ENCODE measurements at places on chromosomes 12 and 14. TPM values are rescaled to one million over a fixed set of nuclear protein-coding genes. Genes with fewer than 3 reads are reported as not detected.

The PMEL gene
- not detected for total RNA-seq

The CCDC177 gene
- 0.05 TPM for total RNA-seq

The SLC5A8 gene
- not detected for total RNA-seq

The SYT1 gene
- total RNA-seq, result not detected

The STYK1 gene
- total RNA-seq, result not detected

The CCDC184 gene
- total RNA-seq, result 0.38 TPM

- DNase-seq, result no peak
Observed at GRCh38 chr14:58963873-58964597, 224.4 kb upstream of the DAAM1 start.

GRCh38 chr14:105021656-105022275, 883 bp upstream of the CDCA4 start:
- peak; percentile 81 for DNase-seq

DNA sequence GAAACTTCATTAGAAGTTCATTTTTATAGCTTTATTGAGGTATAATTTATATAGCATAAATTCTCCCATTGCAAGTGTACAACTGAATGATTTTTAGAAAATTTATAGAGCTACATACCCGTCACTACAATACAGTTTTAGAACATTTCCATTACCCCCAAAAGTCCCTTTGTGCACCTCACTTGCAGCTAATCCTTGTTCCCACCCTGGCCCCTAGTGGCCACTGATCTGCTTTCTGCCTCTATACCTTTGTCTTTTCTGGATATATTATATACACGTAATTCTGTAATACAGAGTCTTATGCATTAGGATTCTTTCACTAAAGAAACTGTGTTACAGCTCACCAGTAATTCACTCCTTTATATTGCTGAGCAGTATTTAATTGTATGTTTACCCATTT, 145.1 kb upstream of the DIO2 start:
- no peak for DNase-seq

- no peak for DNase-seq
Observed at GRCh38 chr12:78531831-78532458, 332.6 kb upstream of the SYT1 start.

GRCh38 chr12:6340032-6340638, 1.7 kb downstream of the TNFRSF1A start:
- DNase-seq, result peak; percentile 71

DNA sequence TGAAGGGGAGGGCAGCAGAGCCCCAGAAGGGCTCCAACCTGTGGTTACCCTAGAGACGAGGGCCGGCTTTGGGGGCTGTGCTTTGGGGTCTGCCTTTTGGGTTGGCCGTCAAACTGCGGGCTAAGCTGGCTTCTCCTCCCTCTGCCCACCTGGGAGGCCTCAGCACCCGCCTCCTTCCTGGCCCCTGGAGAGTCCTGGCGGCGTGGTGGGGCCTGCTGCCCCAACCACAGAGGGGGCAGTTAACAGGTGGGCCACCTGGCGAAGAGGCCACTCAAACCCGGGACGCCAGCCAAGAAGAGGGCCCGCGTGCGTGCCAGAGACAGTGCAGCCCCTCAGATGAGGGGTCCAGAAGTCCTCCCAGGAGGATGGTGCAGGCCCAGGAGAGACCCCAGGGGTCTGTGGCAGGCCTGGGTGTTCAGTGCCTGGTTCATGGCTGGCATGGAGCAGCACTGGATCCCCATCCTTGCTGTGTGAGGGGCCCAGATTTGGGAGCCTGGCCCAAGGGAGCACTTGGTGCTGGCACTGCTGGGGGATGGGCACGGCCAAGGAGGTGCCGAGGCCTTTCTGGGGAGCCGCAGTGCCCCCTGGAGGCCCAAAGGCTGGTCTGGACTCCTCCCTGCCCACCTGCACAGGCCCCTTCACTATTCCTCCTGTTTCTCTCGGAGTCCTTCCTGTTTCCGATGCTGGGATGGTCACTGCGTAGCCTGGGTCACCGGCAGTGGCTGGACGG, 48.8 kb downstream of the LRCOL1 start:
- peak; percentile 66 for DNase-seq

DNA sequence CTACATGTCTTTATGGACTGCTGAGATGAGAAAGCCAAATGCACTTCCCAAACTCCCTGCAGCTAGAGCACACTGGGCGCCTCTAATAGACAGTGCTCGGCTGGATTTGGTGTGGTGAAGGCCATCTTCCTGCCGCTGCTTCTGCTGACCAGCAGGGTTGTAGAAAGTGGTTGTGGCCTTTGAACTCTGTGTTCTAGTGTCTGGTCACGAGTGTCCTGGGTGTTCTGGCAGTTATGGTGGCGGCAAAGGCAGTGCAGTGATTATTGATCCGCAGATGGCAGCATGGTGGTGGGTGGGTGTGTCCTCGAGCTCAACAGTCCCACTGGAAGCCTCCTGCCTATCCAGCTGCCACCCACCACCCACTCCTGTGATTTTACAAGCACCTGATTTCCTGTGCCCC, 43.4 kb downstream of the SMIM41 start:
- no peak for DNase-seq

The JPH4 gene
- total RNA-seq, result not detected

The FSCB gene
- total RNA-seq, result not detected

GRCh38 chr12:68919581-68920239, 13.3 kb downstream of the CPM start:
- DNase-seq, result no peak

GRCh38 chr14:61444215-61444768, 122.9 kb downstream of the PRKCH start:
- DNase-seq, result peak; percentile 91

The ING4 gene
- total RNA-seq, result 15.8 TPM

GRCh38 chr12:117125767-117126166, 26.6 kb upstream of the TESC start:
- DNase-seq, result no peak

DNA sequence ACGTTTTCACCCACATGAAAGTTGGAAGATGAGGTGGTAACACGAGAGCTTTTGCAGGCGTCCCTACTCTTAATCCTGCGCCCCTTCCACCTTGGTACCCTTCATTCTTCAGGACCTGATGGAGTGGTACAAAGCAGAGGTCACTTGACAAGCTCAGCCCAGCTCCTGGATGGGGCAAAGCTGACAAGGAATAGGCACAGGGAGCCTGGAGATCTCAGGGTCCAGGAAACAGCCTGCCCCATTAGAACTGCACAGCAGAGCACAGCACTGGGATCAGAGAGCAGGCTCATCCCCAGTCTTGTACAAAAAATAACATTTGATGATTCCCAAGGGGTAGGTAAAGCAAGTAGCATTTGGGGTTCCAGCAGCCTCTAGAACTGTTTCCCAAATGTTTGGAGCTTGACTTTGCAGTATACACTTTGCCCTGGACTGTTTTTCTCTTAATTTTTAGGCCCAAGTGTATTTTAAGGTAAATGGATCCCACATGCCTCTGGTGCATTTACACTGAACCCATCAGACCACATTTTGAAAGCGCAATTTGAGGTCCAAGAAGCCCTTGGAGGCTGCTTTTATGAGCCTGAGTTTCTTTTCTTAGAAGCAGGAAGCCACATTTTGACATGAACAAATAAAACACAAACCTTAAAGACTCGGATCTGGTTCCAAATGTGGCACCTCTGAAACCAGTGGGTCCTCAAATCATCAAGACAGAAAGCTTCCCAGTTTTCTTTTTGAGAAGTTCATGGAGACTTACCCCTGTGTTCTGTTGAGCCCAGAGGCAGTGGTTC, 633 bp downstream of the TC2N start:
- peak; percentile 73 for DNase-seq

DNA sequence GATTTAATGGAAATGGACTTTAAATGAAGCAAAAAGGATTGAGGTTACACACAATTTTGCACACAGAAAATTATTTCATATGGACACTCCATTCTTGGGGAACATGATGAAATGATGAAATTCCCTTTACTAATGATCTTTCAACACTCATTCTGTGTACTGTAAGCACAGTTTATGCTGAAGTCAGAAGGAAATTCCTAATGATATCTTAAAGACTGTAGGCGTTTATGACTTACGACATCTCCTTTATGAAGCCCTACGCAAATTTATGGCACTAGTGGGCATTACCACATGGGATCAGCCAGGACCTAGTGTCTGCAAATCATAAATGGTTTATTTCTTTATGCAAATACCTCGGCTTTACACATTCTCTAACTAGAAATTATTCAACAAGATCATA, 97.9 kb upstream of the SOX5 start:
- no peak for DNase-seq

- DNase-seq, result peak; percentile 35
Observed at GRCh38 chr14:98754343-98755020, 517.5 kb downstream of the BCL11B start.

- no peak for DNase-seq
Observed at GRCh38 chr14:103692159-103692558, 23.1 kb downstream of the XRCC3 start.

DNA sequence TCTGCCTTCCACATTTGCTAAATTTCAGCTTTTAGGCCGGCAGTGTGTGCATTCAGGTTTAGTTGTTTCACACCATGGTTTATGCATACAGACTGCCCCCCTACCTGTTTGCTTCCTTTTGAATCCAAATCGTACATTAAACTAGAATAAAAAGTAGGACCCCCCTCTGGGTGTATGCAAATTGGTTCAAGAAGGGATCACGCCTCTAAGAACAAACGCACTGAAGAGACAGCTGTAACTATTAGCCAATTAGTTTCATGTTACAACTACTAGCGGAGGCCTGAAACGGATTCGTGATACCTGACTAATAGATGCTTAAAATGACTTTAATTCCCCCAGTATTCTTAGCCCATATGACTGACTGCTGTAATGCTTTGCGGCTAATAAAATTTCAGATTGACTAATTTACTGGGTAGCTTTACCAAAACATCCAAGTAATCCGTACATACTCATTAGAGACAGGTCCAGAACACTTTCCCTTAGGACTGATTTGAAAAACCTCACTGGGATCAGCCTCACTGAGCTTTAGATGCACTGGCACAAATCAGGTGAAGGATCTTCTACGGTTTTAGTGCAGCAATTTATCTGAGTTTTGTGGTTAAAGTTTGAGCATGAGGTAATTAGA, 411.8 kb downstream of the NPAS3 start:
- DNase-seq, result no peak

The CEBPE gene
- 0.35 TPM for total RNA-seq

The NUAK1 gene
- total RNA-seq, result 0.02 TPM

The C12orf56 gene
- total RNA-seq, result not detected

The KRT82 gene
- not detected for total RNA-seq

DNA sequence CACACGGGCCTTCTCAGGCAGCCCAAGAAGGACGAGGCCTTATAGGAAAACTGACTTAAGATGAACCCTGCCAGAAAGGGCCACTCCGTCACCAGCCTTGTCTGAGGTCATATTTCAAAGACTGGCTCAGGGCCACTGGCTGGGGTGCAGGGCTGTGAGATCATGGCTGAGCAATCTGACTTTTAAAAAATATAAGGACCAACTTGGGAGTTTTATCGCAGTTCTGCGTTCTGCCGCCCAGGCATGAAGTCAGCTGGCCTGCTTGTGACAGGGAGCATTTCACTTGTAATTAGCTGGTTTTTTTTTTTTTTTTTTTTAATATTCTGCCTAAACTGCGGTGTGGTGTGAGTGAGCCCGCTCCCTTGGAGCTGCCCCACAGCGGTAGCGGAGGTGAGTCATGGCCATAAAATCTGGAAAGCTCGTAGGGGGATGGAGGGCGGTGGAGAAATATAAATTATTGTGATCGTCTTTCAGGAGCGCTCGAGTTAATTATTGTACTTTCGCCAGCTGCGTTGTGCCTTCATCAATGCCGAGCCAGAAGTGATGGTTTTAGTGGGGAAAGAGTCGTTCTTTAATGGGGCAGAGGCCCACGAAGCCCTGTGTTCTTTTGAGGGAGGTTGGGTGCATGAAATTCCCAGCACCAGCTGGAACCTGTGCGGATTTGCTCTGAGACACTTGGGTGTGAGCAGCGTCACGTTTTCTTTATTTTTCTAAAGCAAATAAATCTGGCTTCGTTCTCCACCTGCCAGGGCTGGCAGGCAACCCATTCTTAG, 231.9 kb downstream of the C12orf75 start:
- DNase-seq, result no peak

The KCNMB4 gene
- 0.19 TPM for total RNA-seq

DNA sequence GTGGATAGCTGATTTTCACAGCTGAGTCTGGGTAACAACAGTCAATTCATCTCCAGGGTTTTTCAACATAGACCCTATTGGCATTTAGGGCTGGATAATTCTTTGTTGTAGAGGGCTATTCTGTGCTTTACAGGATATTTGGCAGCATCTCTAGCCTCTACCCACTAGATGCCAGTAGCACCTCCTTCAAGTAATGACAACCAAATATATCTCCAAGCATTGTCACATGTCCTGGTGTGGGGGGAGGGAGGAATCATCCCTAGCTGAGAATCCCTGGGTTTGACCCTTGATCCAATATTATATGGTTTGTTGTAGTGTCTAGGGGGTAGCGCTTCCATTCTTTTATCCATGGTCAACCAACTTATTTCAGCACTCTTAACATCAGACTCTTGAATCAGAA, 157.2 kb downstream of the ANO4 start:
- DNase-seq, result no peak

The KRT78 gene
- not detected for total RNA-seq

The SSPN gene
- total RNA-seq, result not detected

The BEGAIN gene
- 3.0 TPM for total RNA-seq

GRCh38 chr12:47114481-47114892, 34.7 kb upstream of the AMIGO2 start:
- DNase-seq, result no peak

The C3AR1 gene
- total RNA-seq, result 0.73 TPM

- DNase-seq, result no peak
Observed at GRCh38 chr12:1217191-1217949, 226.3 kb downstream of the ERC1 start.

GRCh38 chr12:8948701-8949341, 624 bp downstream of the M6PR start:
- DNase-seq, result peak; percentile 73

The CHPT1 gene
- total RNA-seq, result 13.9 TPM

- DNase-seq, result no peak
Observed at GRCh38 chr12:58966939-58967338, 46.6 kb upstream of the LRIG3 start.

Measured in activated CD4-positive, alpha-beta T cell treated with anti-CD3 and anti-CD28 coated beads, Interleukin-2, amount 10 ng/mL, durations not matched to agents 24 days and 14 days (primary cell).